ENCODE measurements at places on chromosomes 2 and 18.

- DNase-seq: no peak
Observed at GRCh38 chr2:128646091-128646490, 327.4 kb upstream of the HS6ST1 start.

DNA sequence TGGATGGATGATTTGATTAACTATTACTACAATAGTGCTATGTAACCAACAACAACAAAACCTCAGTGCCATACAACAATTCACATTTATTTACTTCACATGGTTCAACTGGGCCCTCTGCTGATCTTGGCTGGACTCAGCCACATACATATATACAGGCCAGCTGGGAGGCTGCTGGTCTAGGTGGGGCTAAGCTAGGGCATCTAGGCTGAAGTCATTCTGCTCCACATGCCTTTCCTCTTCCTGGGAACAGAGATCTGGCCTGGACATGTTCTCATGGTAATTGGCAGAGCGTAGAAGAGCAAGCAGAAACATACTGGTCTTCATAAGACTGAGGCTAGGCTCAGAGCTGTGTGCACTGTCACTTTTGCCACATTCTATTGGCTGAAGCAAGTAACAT is 102.8 kb upstream of the RNF152 start:
- DNase-seq: no peak

GRCh38 chr2:240389302-240389805 is 46.1 kb upstream of the GPC1 start:
- DNase-seq: no peak

- no peak for DNase-seq
Observed at GRCh38 chr2:69308338-69308737, 78.7 kb downstream of the GFPT1 start.

- no peak for DNase-seq
Observed at GRCh38 chr2:114222344-114222743, 220.1 kb upstream of the DPP10 start.

Data from kidney tubule cell (primary cell).